ENCODE measurements at places on chromosomes 1 and 21.

DNA sequence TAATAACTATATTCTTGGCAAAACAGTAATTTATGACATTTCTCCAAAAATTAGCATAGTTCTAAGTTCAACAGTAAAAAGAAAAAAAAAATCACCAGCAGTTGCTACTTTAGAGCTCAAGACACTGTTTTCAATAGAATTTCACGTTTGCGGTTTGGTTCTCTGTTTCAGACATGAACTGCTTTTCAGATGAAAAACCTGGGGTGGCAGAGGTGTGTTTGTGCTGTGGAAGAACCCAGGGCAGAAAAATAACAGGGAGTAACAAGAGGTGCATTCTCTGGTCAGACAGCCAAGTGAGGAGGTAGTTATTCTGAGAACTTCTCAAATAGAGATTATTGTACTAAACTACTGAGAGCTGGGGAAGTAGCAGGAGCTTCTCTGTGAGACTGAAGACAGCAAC, 9.0 kb downstream of the NRAS start:
- DNase-seq, result no peak

- no peak for DNase-seq
These were observed 8.8 kb upstream of the ATG4C start for GRCh38 chr1:62774971-62775595.

- no peak for DNase-seq
These were observed 993 bp downstream of the PDZK1 start for GRCh38 chr1:145706086-145706664.

- no peak for DNase-seq
These were observed 14.2 kb upstream of the RUNX3 start for GRCh38 chr1:24944318-24944717.

DNA sequence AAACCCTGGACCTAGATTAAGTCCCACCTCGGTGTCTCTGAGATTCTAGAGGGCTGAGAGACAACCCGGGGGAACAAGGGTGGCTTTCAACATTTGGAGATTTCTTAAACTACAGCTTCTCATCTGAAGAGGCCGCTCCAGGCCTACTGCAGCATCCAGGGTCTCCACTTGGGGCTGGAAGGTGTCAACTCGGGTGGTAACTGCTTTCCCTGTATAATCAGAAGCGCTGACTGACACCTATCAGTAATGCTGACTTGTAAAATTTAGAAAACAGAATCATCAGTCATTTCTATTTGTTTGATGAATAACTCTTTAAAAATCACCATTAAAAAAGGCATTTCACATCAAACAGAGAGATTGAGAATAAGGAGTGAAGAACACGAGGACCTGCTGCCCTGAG, 226.0 kb downstream of the PBX1 start:
- no peak for DNase-seq

DNA sequence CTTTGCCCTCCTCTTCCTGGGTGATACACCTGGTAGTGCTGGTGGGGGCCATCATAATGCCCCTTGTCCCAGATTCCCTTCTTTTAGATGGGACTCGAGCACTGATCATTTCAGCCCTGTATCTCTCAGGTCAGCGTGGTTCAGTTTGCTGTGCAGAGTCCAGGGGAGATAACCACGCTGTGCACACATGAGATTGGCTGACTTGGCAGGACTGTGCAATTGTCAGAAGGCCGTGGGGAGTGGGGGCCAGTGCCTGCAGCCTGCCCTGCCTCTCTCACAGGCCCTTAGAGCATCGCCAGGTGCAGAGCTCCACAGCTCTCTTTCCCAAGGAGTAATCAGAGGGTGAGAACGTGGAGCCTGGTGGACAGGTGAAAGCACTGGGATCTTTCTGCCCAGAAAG, 15.2 kb downstream of the EPHX1 start:
- no peak for DNase-seq
